ENCODE measurements at places on chromosomes 1 and 21. TPM values are rescaled to one million over a fixed set of nuclear protein-coding genes. Genes with fewer than 3 reads are reported as not detected.
A peak's percentile ranks its signal among the peaks of the same experiment; 100 is the strongest.

GRCh38 chr1:180235502-180236239 lies 5.6 kb downstream of the LHX4 start:
- DNase-seq: no peak

Gene GPR37L1
- 69.4 TPM for total RNA-seq

Gene GPR25
- total RNA-seq: not detected

Gene ADAMTS4
- 98.4 TPM for total RNA-seq

- no peak for DNase-seq
Observed at GRCh38 chr1:232248276-232248820, 381.6 kb downstream of the SIPA1L2 start.

- peak; percentile 52 for DNase-seq
Observed at GRCh38 chr1:235075048-235075776, 53.4 kb downstream of the TOMM20 start.

Gene ADORA3
- total RNA-seq: 20.1 TPM

- no peak for DNase-seq
Observed at GRCh38 chr1:238537641-238538040, 646.9 kb upstream of the ZP4 start.

Gene TEDDM1
- not detected for total RNA-seq

Gene IL19
- total RNA-seq: not detected

Gene TUFT1
- 7.8 TPM for total RNA-seq

Gene FBLIM1
- 3.1 TPM for total RNA-seq

Gene SZRD1
- total RNA-seq: 52.8 TPM

All from dorsolateral prefrontal cortex (tissue), 122 donors.